ENCODE measurements at places on chromosomes 12 and 14.

DNA sequence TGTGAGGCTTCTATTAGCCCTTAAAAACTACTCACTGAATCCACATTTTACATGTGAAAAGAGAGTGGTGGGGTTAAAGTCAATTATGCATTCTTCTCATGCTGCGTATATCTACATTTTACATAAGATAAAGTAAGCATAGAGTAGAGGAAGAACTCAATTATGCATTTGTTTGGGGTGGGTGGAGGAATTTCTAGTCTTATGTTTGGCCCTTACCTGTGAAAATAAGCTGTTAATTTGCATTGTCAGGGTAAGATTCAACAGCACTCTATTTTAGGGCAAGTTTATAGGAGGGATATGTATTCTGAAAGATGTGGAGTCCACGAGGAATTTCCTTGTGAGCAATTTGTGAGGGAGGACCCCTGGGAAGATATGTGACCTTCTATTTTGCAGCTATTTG is 30.9 kb upstream of the CAPRIN2 start:
- DNase-seq, result no peak

GRCh38 chr14:47270715-47271114 is 404.7 kb downstream of the MDGA2 start:
- peak; percentile 11 for DNase-seq

DNA sequence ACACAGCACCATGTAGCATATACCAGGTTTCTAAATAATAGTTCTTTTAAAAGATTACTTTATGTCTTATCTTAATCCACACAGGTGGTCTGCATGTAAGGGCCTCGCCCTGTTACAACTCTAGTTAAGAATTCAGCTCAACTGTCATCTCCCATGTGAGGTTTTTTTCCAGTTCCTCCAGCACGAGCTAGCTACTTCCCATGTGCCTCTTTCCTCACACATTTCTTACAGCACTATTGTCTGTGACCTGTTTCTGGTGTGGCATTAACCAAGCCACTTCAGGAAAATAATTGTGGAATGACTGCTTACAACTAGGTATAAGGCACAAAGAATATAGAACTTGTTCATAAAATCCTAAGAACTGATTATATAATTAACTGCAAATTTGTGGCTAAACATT is 65.5 kb downstream of the SH2B3 start:
- no peak for DNase-seq

DNA sequence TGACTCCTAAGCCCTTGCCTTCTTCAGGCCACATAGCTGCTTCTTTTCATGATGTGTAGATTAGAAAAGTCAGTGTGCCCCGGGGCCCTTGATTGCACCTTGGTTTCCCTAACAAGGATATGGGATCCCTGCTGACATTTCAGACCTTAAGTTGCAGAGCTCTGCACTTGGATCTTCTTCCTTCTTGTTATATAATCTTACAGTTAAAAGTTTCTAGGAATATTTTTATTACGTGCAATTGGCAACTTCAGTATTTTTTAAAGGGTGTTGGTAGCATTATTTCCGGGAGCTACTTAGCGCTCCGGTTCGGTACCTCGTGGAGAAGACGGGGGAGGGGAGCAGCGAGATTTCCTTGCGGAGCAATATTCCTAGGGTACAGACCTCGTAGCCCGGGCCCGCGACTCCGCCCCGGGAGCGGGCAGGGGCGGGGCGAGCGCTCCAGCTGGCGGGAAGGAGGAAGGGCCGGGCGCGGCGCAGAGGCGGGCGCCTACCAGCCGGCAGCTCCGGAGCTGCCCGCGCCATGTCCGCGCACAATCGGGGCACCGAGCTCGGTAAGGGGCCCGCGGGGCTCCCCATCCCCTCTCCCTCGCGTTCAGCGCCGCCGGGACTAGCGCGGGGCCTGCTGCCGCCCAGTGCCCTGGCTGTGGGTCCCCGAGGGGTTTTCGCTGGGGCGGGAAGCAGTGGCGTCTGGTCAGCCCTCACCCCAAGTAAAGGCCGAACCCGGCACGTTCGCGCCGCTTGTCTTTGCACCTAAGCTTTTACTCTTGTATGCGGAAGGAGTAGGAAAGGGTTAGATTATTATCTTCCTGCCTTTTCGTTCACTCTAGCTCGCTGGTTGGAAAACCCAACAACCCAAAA is at the start of gene DERA:
Gene DERA, plus strand, starts transcription at position 469 of the 858 bp plus-strand sequence. Its CDS starts 52 bp downstream, at position 521.
- peak; percentile 77 for DNase-seq

DNA sequence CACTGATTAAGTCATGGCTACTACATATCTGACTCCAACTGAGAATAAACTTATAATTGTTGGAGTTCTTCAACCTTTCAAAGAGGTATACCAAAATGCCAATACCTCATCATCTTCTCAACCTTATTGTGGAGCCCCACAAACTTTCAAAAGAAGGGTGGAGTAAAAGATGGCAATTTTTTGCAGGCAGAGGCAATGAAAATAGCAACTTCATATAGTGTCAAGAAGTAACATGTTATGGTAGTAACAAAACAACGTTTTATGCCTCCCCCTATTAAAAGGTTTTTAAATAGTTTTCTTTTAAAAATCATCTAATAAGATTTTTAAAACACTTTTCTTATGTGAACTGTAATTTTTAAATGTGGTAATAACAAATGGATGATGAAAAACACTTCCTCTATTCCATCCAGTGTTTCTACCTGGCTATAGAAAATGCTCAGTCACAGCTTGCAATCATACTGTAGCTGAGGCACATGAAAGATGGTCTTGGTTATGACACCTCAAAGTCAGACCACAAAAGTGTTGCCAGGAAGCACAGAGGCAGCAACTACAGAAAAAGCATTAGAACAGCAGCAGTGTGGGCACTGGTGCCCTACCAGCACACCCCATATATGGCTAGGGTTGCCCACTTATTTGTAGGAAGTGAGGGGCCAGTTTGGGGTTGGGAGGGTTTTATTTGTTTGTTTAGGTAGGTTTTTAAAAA is 7.0 kb downstream of the PPP1R12A start:
- no peak for DNase-seq

- no peak for DNase-seq
Observed at GRCh38 chr12:100520048-100520769, 46.5 kb downstream of the NR1H4 start.
